ENCODE measurements at places on chromosomes 12 and 14.

GRCh38 chr14:83253870-83254269, 1720.2 kb upstream of the SEL1L start:
- no peak for DNase-seq

DNA sequence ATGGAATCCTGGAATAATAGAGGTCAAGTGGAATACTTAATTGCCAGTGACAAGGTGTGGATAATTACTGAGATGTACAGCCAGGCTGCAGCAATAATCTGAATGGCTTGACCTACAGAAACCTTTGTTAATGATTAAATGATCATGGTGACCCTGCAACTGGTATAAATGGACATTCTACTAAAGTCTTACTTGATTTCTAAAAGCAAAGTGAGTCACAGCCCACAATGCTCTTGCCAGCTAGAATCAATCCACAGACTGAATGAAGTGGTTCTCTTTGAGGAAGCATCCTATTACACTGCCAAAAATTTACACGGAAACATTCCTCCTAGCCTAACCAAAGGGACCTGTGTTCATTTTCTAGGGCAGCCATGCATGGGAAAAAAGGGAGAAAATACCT, 518.5 kb downstream of the SOX5 start:
- DNase-seq, result no peak

- no peak for DNase-seq
Measured at GRCh38 chr12:109656743-109657142, 56.9 kb upstream of the FAM222A start.

DNA sequence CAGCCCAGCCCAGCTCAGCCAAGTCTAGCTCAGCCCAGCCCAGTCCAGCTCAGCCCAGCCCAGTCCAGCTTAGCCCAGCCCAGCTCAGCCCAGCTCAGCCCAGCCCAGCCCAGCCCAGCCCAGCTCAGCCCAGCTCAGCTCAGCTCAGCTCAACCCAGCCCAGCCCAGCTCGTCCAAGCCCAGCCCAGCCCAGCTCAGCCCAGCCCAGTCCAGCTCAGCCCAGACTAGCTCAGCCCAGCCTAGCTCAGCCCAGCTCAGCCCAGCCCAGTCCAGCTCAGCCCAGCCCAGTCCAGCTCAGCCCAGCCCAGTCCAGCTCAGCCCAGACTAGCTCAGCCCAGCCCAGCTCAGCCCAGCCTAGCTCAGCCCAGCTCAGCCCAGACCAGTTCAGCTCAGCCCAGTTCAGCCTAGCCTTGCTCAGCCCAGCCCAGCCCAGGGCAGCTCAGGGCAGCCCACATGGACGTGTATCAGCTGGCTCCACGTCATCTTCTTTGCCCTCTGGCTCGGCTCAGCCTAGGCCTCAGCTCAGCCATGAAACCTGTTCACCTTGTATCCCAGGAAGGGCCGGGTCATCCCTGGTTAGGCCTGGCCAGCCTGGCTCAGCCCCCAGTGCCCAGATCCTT, 185.6 kb downstream of the TMEM121 start:
- DNase-seq, result no peak

DNA sequence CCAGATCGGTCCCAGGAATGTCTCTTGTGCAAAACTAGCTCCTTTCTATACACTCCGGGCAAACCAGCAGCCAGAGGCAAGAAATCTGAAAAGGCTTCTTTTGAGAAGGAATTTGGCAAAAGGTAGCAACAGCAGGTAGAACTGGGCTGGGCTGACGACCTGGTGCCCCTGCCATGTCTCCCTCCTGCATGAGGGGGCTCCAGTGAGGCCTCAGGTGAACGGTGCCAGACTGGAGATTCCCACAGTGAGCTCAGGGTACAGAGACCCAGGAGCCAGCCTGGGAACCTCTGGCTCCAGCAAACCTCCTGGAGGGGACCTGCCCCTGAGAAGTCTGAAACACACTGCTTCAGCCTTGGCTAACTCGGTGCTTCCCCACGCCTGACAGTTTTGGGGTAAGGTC, 10.8 kb downstream of the ITPK1 start:
- DNase-seq, result no peak

GRCh38 chr12:75779891-75780496, 251.6 kb downstream of the PHLDA1 start:
- DNase-seq, result no peak

GRCh38 chr12:107026806-107027635, 40.1 kb upstream of the MTERF2 start:
- DNase-seq, result no peak

GRCh38 chr12:58415716-58416115, 474.3 kb downstream of the ATP23 start:
- DNase-seq, result no peak

DNA sequence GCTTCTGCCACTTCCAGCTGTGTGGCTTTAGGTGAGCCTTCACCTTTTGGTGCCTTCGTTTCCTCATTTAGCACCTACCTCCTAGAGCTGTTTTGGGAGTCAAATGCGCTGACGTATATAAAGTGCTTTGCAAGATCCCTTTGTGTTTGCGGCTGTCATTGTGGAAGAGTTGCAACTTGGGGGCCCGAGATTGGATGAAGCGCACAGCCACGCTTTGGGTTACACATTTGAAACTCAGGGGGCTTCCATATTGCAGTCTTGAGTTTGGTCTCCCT, 636 bp upstream of the ARL6IP4 start:
- no peak for DNase-seq

DNA sequence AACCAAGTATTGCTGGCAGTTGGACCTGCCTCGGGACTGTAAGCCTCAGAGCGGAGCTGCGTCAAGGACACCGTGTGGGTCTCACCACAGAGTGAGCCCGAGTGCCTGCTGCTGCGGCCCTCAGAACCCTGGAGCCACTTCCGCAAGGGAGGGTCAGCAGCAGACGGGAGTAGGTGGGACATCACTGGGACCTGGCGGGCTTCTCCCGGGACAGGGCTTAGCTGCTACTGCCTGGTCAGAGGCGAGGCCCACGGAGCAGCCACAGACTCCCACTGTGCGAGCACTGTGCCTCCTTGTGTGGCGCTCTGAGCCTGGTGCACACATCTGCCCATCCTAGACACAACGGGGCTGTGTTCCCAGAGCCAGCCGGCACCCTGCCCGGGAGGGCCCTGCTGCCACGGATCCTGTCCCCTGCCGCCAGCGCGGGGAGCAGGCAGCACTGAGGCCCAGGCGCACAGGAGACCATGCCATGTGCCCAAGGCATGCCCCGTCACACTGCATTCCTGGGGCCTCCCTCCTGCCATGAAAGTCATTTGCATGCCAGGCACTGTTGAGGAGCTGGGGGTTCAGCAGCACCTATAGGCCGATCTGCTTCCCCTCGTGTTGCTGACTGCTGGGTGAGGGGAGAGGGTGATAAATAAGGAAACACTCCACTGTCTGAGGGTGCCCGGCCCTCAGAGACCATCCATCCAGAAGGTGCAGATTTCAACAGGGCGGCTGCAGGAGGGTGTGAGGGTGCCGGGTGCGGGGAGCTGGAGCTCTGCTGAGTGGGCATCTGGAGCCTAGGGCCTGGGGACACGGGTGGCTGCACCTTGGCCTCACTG, 10.0 kb downstream of the HIP1R start:
- no peak for DNase-seq

GRCh38 chr12:12598864-12599263, 12.8 kb upstream of the CREBL2 start:
- no peak for DNase-seq

DNA sequence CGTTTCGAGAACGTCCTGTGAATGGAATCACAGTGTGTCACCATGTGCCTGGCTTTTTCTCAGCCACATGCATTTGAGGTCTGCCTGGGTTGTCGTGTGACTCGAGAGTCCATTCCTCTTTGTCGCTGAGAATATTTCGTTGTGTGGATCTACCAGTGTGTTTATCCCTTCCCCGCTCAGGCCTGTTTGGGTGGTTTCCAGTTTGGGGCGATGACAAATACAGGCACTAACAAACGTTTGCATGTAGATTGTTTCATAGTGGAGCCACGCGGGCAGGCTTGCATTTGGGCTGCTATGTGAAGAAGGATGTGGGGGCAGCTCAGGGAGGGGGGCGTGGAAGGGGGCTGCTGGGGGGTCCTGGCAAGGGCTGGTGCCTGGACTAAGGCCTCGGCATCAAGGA, 14.1 kb downstream of the RIN3 start:
- DNase-seq, result no peak

DNA sequence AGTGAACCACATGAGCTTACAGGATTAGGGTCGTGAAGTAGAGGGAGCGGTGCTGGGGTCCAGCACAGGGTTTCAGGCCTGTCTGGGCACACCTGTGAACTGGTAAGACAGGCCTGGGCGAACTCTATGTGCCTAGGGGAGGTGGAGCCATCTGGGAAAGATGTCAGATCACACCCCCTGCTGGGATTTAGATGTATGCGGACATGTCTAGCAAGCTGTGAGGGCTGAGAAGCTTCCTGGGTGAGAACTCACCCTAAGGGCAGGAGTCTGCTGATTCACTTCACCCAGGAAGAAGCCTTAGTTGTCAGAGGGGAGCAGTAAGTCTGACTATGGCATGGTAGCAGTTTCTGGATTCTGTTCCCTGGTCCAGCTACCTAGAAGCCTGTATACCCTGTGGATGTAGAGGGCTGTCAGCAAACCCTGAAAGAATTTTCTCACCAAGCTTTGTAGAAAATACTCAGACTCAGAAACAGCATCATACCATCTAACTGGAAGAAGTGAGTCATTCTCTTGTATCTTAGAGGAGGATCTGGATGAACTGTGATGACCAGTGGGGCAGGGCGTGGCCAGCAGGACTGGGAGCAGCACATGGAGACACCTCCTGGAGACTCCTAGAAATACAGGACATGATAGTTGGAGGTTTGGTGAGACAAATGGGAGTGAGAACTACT, 11.2 kb upstream of the PYGL start:
- no peak for DNase-seq

DNA sequence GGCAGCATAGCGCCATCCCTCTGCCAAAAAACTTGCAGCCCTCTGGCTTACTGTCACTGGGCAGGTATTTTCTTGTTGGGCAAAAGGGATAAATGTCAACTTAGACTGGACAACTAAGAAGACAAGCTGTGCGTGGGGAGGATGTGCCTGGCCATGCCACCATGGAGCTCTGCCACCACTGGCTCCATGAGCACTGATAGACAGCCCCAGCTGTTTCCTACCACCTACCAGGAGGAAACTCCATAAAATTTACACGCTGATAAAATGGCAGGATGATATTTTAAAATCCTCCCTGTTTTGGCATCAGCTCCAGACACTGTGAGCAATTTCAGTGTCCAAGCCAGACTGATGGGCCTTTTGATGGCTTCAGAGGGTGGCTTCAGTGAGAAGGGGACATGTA, 7.1 kb upstream of the GALNT16 start:
- no peak for DNase-seq

DNA sequence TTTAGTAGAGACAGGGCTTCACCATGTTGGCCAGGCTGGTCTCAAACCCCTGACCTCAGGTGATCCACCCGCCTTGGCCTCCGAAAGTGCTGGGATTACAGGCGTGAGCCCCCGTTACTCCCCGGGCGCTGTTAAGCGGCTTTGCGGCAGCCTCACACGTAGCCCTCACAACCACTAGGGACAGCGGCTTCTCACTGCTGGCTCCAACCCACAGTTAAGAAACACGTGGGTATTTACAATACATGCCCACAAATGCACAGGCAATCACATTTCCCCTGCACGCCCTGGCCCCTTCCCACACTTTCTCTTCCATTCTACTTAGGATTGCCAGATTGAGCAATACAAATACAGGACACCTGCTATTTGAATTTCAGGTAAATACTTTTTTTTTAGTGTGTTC, 37.0 kb upstream of the EIF5 start:
- DNase-seq, result no peak

- DNase-seq, result no peak
Measured at GRCh38 chr12:48995086-48995879, 3.9 kb downstream of the DDN start.

DNA sequence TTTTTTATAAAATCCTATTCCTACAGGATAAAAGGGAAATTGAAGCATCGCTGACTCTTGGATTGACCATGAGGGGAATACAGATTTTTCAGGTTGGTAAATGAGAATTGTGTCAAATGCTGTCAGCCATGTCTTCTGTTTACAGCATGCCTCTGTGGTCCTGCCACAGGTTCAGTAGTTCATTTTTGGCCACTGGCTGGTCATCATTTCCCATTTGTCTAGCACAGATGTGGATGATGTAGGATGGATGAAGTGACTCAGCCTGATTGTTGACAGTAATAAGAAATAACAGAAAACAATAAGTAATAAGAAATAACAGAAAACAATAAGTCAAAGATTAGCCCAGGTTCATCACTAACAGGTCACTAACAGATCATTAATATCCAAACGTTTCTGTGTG, 59.8 kb downstream of the FRMD6 start:
- DNase-seq, result no peak

GRCh38 chr12:129588142-129588541, 315.7 kb downstream of the TMEM132D start:
- no peak for DNase-seq

DNA sequence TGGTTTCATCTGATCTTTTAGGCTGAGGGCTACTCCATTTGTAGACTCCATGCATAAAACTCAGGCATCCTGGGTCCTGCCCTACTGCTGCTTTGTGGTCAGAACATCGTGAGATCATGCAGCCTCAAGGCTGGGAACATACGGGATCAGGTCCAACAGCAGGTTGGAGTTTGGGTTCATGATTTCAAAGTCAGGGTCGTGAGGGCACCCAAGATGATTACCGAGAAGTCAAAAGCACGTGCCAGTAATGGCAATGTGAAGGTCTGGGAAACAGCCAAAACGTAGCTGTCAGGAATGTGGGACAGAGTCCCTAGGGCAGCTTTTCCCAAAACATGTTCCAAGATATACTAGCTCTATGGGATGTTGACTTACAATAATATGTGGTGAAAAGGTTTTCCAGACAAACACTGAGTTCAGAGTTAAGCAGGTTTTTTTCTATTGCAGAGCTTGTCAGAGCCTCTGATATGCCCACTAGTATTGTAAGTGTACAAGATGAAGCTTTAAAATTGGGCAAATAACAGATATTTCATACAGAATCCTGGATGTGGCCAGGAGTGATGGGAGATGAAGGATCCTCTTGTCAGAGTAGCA, 130.3 kb upstream of the DNM1L start:
- no peak for DNase-seq

- DNase-seq, result no peak
Measured at GRCh38 chr12:123395236-123395635, 11.3 kb downstream of the KMT5A start.

GRCh38 chr12:128069359-128069997, 197.5 kb upstream of the TMEM132C start:
- DNase-seq, result no peak

- no peak for DNase-seq
Measured at GRCh38 chr14:95683793-95684192, 2.4 kb upstream of the TCL1B start.

- DNase-seq, result no peak
Measured at GRCh38 chr12:21434699-21435098, 2.8 kb upstream of the PYROXD1 start.

- DNase-seq, result no peak
Measured at GRCh38 chr14:99837822-99838221, 44.6 kb downstream of the EML1 start.

DNA sequence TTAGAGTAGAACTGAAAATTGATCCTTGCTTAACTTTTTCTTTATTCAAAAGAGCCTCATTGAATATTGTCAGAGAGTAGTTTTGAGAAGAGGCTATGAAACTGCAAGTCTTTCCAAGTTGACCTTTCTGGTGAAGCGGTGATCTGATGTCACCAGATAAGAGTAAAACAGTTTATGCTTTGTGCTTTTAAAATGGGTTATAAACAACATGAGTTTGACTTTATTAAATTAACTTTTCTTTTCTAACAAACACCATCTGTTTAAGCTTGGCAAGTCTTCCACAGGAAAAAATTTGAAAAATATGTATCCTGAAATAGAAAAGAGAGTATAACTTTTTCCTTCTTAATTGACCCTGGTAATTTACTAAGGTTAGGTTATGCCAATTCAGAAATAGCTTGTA, 408.7 kb upstream of the NOVA1 start:
- DNase-seq, result no peak

GRCh38 chr12:39237004-39237403, 205.9 kb downstream of the KIF21A start:
- DNase-seq, result no peak
